ENCODE measurements at places on chromosomes 1 and 21.

GRCh38 chr1:67058242-67058641, 4.3 kb upstream of the SLC35D1 start:
- DNase-seq, result no peak

GRCh38 chr1:27001570-27002360, 8.3 kb downstream of the TRNP1 start:
- no peak for DNase-seq

GRCh38 chr21:37192019-37192418, 75.1 kb downstream of the VPS26C start:
- no peak for DNase-seq

- no peak for DNase-seq
These were observed at the start of gene FOXD3 for GRCh38 chr1:63322114-63322943. FOXD3 (plus strand) TSS chr1:63322567; CDS start chr1:63323059, 492 bp downstream.

DNA sequence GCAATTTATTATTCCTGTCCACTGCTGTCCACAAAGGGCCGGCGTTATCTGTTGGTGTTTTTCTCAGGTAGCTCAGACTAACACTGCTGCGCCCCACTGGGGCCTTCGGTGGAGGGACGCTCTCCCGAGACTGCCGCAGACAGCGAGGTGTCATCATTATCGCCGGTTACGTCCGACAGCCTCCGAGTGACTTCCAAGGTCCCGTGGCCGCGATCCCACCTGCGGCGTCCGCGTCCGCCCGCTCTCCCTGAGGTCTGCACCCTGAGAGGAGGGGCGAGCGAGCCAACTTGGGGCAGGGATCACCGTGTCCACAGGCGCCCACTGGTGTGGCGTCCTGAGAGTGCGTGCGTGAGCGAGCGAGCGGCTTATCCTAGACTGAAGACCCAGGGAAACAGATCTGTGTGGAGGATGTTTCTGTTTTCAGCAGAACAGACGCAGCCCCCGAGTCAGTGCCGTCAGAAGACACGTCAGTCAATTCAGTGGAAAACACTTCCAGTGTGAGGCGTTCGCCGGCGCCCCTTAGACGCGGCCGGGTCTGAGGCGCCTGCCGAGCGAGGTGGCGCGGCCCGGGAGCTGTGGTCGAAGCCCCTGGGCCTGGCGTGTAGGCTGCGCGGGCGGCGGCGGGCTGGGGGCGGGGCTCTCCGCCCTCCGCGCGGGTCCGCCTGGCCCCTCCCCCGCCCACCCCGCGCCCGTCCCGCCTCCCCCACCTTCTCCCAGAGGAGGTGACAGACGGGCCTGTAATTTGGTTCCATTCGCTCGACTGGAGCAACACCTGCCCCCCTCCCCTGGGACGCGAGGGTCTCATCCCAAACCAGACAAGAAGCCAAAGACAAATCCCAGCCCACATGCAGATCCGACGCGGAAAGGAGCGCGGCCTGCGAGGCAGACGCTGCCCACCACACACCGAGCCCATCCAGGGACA, 12.6 kb downstream of the NHLH2 start:
- no peak for DNase-seq

GRCh38 chr1:29511436-29511835, 275.1 kb downstream of the PTPRU start:
- DNase-seq, result no peak

DNA sequence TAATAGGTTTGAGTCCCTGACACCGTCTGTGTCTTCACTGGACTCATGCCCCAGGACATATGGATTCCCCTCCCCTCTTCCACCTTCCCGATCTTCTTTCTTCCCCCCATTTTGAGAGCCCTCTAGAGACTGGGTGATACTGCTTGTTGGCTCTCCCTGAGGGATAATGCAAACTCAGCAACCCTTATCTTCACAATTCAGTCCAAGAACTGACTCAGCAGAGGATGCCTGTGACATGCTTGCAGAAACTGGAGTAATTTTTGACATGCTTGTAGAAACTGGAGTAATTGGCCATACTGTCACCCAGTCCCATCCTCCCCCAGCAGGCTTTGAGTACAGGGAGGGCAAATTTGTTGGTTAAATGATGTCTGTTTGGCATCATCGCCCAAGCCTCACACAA, 127.6 kb upstream of the CTTNBP2NL start:
- DNase-seq, result no peak

- no peak for DNase-seq
These were observed 102.8 kb downstream of the CDC7 start for GRCh38 chr1:91603409-91603808.

DNA sequence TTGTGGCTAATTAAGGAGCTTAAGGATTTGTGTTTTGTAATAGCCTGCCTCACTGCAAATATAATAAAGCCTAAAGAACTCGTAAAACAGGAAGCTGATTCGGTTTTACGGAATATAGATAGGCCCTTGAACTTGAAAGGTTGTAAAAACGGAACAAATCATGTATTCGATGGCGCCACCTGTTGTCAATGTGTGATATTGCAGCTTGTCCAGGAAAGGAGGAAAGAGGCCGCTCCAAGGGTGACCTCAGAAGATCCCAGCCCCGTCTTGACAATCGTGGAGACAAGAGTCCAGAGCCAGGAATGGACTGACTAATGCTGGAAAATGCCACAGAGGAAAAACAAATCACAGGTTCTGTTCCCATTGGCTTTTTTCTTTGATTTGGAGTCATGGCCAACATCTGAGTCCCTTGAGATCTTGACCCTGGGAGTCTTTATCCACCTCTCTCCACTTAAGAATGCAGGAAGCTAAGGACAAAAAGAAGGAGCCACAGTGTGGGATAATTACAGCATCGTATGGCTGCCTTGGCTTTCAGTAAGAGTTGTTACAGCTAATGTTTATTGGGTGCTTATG, 7.0 kb upstream of the IGSF21 start:
- peak; percentile 46 for DNase-seq

DNA sequence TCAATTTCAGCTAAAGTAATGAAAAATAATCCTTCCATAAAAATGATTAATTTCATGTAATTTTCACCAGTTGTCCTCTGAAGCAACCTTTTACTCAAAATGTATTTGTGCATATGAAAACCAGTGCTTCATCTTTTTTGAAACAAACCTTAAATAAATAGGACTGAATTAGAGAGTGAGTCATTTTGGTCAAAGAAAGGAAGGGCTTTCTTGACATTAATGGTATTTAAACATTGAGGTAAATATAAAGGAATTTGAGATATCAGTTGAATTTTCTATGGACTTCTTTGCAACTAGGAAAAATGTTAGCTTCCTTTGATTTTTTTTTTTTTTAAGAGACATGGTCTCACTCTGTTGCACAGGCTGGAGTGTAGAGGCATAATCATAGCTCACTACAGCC, 38.7 kb downstream of the SNX7 start:
- no peak for DNase-seq

DNA sequence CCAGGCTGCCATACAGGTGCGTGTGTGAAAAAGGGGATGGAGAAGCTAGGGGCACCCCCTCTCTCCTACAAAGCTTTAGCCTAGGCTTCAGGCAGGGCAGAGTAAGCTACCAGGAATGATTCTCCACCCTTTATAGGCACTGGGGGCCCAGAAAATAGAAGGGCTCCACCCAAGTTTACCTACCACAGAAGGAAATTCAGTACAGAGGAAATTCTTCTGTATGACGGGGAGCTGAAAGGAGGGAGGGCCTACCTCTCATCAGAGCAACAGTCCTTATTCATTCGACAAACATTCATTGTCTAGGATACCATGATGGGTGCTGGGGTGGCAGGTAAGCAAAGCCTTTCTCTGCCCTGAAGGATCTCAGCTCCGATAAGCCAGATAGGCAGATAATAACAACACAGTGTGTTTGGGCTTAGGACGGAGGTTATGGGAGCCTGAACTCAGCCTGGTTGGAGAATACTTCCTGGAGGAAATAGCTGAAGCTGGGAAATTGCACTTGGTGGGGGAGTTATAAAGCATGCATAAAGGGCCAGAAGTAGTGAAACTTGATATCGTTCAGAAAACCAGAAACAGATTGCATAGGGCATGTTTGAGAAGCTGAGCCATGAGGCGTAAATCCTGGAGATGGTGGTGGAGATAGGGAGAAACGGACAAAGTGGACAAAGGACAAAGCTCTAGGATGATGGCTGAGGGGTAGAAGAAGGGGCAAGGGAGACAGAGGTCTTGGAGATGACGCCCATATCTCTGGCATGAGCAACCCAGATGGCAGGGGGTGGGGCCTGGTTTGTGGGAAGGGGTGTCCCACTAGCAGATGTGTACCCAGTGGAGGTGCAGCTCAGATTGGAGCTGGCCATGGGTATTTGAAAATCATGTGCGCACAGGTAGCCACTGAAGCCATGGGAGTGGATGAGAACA, 5.3 kb upstream of the P3R3URF start:
- no peak for DNase-seq

GRCh38 chr1:116284819-116285390, 88.1 kb upstream of the ATP1A1 start:
- DNase-seq, result no peak

- no peak for DNase-seq
These were observed 10.1 kb upstream of the MAP1LC3C start for GRCh38 chr1:242008826-242009495.

DNA sequence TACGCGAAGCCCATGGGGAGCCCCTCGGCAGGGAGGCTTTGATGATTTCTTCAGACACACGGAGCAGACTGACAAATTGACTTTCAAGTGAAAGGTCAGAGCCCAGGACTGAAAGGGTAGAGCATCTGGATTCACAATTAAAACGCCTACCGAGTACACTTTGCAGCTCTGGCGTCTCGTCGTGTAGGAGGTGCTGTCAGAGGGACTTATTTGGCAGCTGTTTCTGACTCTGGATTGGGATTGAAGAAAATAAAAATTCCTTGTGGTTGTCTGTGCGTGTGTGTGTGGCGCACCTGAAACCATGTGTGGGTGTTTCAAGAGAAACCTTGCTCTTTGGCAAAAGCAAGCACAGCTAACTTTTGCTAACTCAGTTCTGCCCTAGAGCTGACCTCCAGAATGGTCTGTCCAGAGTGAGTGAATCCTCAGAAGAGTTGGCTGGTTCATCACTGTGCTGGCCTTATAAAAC, 348.7 kb downstream of the HLX start:
- DNase-seq, result no peak

GRCh38 chr1:199168888-199169585, 530.2 kb downstream of the PTPRC start:
- no peak for DNase-seq

DNA sequence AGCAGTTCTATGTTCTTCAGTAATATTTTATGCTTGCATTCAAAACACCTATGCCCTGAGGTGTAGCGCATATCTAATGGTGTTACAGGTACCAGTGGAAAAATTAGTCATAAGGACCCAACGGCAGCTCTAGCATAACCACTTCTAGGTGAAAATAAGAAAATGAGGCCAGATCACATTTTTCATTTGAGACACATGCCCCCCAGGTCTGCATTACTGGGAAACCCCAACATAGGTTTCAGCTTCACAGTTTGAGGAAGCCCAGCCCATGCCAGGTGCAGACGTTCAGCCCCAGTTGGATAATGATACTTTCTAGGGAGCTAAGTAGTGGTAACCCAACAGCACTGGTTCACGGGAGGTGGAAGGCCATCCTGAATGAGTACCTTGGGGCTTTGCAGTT, 129.8 kb downstream of the CNIH3 start:
- DNase-seq, result no peak

DNA sequence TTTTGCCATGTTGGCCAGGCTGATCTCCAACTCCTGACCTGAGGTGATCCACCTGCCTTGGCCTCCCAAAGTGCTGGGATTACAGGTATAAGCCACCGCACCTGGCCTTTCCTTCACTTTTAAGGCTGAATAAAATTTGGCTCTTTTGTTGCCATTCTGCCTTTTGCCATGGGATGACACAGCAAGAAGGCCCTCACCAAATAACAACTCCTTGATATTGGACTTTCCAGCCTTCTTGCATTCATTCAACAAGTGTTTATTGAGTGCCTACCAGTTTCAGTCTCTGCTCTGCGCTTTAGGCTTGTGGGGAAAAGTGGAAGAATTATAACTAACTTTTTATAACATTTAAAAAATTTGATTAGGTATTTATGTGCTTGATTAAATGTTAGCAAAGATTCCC, 1.9 kb upstream of the NVL start:
- DNase-seq, result no peak

DNA sequence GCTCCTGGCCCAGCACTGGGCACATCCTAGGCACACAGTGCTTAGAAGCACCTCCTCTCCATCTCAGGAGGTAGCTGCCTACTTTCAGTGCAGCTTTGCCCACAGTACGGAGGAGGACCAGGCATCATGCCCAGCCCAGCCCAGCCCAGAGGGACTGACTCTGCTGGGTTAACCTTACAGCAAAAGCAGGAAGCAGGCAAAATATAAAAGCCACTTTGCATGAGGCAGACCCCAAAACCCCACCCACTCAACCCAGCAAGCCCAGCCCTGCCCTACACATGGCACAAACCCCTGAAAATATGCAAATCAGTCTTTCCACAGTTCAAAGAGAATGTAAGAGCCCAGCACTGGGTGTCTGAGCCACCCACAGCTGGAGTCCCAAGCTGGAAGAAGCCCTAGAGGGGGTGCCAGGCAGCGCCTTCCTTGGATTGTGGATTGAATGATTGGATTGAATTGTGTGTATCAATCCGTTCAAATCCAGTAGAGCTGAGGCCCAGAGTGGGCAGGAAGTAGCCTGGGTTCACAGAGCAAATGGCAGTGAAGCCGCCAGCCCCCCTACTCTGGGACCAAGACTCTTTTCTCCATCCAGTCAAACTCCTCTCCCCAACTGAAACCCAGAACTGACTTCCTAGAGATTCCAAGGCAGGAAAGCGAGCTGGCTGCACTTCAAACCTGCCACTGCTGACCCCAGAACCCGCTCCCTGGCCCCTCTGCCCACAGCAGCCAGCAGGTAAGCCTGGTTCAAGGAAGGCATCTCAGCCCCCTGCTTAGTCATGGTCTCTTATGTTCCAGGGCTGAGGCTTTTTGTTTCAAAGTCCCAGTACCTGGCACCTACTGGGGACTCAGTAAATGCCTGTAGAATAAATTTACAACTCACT, 117.7 kb downstream of the LACTBL1 start:
- no peak for DNase-seq

GRCh38 chr1:225888898-225889601, at the start of gene LEFTY1:
LEFTY1 (minus strand) TSS chr1:225889146; CDS start chr1:225889066, 80 bp downstream.
- DNase-seq, result no peak

DNA sequence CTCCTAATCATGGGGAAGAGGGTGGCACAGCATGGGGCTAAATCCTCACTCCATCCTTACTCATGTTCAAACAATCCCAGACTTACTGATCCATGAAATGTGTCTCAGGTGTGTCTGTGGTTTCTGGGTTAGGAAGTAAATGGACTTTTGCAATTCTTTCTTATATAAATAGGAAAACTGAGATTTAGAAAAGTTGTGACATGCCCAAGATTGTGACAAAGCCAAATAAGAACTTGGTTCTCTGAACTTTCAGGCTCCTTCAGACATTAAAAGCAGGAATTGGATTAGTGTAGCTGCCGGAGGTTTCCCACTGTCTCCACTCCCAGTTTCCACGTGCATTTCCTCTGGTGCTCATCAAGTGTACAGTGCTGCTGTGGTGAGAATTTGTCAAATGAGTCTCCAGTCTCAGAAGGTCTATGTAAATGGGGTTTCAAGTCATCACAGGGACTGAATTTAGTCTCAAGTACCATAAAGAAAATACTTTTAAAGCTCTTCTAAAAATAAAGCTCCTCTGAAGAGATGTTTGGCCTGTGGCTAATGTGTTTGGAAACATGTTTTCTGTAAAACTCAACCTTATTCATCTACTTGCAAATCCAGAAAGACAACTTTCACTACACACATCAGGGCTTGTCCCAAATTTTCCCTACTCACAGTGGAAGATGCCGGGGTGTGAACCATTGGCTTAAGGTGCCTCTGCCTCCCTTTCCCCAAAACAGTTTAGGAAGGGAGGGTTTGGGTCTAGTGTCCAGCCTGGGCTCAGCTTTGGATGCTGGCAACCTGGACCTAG, 115.2 kb downstream of the NGF start:
- no peak for DNase-seq

GRCh38 chr1:224054611-224055010, 59.3 kb upstream of the FBXO28 start:
- DNase-seq, result no peak
